ENCODE measurements at places on chromosomes 11 and 22.
A peak's percentile ranks its signal among the peaks of the same experiment; 100 is the strongest.

GRCh38 chr11:118652681-118653181, 26.7 kb downstream of the TREH start:
- DNase-seq = no peak

GRCh38 chr11:112942966-112943643, 18.1 kb upstream of the NCAM1 start:
- DNase-seq = no peak

DNA sequence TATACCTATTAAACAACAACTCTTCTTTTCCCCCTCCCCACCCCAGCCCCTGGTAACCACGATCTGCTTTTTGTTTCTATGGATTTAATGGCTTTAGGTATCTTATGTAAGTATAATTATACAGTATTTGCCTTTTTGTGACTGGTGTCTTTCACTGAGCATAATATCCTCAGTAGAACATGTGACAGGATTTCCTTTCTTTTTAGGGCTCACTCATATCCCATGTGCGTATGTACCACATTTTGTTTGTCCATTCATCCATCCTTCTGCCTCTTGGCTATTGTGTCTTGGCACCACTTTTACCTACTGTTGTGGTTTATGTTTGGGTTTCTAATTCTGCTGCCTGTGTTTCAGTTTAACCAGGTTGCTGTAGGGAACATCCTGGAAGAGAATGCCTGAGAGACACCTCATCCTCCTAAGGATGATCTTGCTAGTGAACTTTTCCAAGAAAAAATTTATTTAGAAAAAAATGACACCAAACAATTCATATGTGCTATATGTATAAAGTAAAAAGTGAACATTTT, 77.6 kb upstream of the SESN3 start:
- DNase-seq = no peak

- no peak for DNase-seq
Observed at GRCh38 chr22:20137671-20138416, 6.2 kb downstream of the ZDHHC8 start.

GRCh38 chr22:29121124-29121523, 48.3 kb downstream of the KREMEN1 start:
- no peak for DNase-seq

DNA sequence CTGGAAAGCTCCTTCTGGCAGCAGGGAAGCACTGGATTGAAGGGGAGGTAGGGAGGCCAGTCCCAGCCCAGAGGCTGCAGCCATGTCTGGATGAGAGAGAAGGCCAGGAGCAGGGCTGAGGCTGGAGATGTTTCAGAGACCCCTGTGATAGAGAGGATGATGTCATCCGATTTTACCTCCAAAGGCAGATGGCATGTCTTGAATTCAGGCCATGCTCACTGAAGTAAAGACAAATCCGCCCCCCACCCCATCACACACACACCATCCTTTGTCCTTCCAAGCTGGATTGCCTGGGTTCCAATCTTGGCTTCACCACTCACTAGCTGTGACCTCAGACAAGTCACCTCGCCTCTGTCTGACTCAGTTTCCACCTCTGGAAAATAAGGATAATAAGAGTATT, 47.2 kb downstream of the TP53I11 start:
- no peak for DNase-seq

GRCh38 chr11:113251281-113251680, 63.1 kb upstream of the TTC12 start:
- DNase-seq = no peak

GRCh38 chr11:86783661-86784060, 16.7 kb upstream of the PRSS23 start:
- no peak for DNase-seq

- DNase-seq = no peak
Observed at GRCh38 chr11:29162491-29162890, 854.3 kb downstream of the KCNA4 start.

- DNase-seq = no peak
Observed at GRCh38 chr22:24433001-24433827, 5.8 kb downstream of the ADORA2A start.

DNA sequence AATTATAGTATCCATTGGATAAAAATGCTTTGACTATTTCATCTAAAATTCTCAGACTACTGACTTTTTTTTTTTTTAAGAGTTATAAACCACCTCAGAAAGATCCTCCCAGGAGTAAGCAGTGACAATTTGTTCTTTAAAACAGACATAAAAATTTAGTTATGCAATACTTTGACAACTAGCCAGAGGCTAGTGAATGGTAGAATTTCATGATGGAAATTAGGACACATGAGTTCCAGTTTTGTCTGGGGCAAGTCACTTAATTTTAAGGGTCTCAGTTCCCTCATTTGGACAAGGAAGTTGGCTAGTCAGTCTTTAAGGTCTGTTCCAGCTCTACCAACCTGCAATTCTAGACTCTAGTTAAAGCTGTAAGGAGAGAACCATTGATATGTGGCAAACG, 2.9 kb downstream of the IL18 start:
- DNase-seq = peak; percentile 67

DNA sequence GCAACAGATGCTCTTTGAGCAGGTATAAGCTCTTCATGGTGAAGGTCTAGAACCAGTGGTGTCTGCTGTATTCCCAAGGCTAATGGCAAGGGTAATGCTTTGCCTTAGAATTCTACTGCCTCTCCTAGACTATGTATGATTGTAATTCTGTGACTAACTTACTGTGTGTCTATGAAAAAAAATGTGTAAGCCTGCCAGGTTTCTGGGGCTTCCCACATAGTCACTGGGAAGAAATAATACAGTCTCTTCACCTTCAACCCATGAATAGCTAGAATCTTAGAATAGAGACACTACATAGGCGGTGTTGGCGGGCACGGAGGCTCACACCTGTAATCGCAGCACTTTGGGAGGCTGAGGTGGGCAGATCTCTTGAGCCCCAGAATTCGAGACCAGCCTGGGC, 84.1 kb downstream of the C11orf91 start:
- DNase-seq = no peak

DNA sequence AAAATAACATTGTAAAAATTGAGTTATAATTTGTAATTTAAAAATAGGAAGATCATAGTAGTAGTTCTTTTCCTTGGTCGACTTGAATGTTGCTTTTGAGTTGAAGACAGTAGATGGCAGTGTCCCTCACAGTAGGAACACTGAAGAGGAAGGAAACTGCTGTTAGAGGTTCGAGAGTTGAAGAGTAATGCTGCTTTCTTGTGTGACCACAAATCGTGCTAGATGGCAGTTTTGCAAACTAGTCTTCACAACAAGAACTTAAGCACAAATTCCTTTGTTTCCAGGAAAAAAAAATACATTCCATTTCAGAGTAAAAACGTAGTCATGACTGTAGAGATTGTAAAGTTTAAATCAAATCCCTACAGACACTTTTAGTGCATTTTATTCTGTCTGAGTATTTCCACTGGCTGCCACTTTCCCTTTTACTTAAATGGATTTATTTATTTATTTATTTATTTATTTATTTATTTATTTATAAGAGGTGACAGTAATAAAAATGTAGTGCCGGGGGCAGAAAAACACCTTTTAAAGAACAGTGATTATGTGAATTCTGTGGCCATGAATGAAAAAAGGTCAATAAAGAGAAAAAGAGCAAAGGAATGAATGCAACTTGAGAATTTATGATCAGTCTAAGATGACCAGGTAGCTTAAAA, 54.6 kb downstream of the SPECC1L start:
- peak; percentile 88 for DNase-seq

GRCh38 chr11:2954263-2954662, 25.0 kb upstream of the PHLDA2 start:
- DNase-seq = no peak

GRCh38 chr11:13908535-13908934, 54.0 kb upstream of the SPON1 start:
- no peak for DNase-seq

DNA sequence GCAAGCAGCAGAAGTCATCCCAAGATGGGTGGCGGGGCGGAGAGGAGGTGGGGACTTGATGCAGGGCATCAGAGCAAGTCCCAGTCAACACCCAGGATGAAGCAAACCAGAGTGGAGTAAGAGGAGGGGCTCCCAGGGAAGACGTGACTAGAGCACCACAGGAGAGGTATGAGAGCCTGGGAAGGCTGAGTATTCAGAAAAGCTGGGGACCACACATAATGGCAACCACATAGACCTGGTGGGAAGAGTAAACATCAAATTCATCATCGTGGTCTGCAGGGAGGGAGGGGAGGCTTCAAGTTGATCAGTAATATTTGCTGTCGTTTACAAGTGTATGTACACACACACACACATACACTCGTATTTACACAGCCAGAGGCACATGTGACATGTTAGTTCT, 60.7 kb upstream of the CLTCL1 start:
- DNase-seq = no peak

GRCh38 chr11:2518983-2519340, 74.2 kb downstream of the KCNQ1 start:
- no peak for DNase-seq

- no peak for DNase-seq
Observed at GRCh38 chr11:58179648-58180047, 9.2 kb upstream of the OR9Q2 start.

DNA sequence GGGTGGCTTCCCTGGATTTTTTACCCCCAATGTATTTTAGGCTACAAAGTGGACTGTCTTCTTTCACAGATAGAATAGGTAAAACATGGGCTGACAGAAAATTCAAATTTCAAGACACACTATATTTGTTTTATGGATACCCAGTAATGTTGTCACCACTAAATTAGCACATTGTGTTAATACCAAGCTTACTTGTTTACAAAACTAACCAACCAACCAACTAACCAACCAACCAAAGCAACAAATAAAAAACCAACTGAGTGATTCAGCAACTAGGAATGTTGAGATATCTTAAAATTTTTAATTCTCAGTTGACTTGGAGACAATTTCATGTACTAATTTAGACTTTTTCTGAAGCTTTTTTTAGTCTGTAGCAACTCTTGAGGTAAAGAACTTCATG, 69.3 kb upstream of the CTSC start:
- DNase-seq = no peak

DNA sequence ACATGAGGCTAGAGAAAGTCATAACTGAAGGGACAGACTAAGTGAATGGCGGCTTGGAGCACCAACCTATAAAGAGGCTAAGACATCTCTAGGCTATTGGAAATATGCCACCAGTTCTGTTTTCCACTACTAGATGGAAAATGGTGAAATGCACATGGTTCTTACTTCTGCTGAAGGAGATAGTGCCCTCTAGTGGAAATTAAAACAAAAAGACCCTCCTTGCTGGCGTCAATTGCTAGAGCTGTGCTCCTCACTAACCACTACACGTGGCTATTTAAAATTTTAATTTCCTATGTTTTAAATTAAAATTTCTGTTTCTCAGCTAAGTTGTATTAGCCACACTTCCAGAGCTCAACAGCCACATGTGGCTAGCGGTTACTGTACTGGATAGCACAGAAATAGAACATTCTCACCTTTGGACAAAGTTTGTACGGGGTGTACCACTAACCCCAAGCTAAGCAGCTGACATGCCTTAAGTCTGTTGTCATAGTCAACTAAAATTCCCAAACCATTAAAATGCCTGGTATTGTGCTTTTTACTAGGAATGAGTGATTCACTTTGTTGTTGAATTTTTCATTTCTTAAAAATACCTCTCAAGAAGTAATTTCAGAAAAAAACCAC, 34.1 kb upstream of the CALCA start:
- peak; percentile 58 for DNase-seq

DNA sequence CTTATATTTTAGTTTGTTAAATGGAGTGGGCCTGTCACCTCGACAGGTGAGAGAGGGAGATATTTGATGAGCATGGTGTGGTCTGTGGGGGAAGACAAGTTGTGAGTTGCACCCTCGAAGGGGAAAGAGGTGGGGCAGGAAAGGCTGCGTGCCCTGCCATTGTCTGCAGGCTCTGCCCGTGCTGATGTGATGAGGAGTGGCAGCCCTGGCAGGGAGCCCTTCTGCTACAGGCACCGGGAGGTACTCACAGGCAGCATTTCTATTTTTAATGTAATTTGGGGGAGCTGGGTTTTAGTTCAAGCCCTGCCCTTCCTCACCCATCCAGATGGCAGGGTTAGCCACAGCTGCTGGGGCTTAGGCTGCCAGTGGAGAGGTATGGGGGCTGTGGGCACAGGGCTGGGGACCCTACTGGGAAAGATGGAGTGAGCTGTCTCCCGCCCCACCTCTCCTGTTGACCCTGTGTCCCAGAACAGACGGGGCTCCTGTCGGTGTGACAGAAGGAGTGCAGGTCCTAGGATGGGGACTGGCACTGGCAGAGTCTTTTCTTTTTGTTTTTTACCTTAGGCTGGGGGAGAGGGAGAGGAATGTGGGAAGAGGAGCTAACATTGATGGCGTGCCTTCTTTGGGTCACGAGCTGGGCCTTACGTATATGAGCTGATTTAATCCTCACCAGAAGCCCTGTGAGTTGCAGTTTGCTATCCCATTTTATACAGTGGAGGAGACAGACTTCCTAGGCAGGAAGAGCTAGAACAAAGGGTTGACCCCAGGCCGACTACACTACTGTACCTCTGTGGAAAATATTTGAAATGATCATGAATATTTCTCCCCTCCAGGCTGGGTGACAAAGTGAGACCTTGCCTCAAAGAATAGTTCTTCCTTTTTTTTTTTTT, 51.6 kb downstream of the CEP164 start:
- DNase-seq = no peak

DNA sequence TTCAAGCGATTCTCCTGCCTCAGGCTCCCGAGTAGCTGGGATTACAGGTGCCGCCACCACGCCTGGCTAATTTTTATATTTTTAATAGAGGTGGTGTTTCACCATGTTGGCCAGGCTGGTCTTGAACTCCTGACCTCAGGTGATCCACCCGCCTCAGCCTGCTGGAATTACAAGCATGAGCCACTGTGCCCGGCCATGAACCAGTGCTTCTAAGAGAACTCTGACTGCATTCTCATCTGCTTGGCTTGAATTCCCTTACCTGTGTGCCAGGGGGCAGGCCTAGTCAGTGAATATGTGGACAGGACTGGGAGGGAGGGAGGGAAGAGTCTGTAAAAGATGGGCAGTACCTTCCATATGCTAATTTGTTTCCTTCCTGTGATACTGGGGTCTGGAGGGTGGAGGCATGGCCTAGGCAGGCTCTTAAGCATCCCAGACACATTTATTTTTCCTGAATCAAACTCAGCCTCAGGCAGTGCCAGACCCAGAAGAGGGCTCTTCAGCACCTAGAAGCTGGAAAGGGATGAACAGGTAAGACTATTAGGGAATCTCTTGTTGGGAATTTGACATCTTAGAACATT, 6.6 kb downstream of the RPS25 start:
- DNase-seq = no peak

DNA sequence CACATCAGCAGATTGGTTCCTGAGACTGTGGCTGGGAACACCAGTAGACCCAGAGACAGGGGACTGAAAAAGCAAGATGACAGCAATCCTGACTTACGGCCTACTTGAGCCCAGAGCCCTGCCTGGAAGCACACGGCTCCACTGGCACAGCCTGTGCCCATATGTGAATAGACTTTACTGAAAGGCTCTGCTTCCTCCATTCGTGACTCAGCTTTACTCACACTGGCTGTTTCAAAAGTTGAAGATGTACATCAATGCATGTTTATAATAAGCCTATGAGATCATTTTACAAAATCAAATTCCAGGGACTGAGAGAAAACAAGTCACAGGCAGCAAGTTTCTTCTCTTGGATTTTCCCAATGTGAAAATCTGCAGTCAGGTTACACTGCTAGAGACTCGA, 134.6 kb upstream of the TEAD1 start:
- DNase-seq = peak; percentile 90
